ENCODE measurements at places on chromosomes 3 and 15. TPM values are rescaled to one million over a fixed set of nuclear protein-coding genes. Genes with fewer than 3 reads are reported as not detected.

Gene RASL12
- 86.9 TPM for total RNA-seq

Gene FGD5
- total RNA-seq: 61.6 TPM

- no peaks in the 10 kb centered on the region for H3K4me1 ChIP-seq
- no peaks in the 10 kb centered on the region for H3K36me3 ChIP-seq
- H3K4me3 ChIP-seq: no peak overlapping the region
- no peak overlapping the region for H3K27ac ChIP-seq
- H3K27me3 ChIP-seq: no peaks in the 10 kb centered on the region
- DNase-seq: no peak
These were observed 4.1 kb downstream of the ACAD11 start for GRCh38 chr3:132655471-132655870.

GRCh38 chr15:47803767-47804166 is 86.5 kb downstream of the SEMA6D start:
- H3K27ac ChIP-seq: no peak overlapping the region
- no peaks in the 10 kb centered on the region for H3K4me1 ChIP-seq
- DNase-seq: no peak
- no peaks in the 10 kb centered on the region for H3K27me3 ChIP-seq
- H3K4me3 ChIP-seq: no peak overlapping the region

DNA sequence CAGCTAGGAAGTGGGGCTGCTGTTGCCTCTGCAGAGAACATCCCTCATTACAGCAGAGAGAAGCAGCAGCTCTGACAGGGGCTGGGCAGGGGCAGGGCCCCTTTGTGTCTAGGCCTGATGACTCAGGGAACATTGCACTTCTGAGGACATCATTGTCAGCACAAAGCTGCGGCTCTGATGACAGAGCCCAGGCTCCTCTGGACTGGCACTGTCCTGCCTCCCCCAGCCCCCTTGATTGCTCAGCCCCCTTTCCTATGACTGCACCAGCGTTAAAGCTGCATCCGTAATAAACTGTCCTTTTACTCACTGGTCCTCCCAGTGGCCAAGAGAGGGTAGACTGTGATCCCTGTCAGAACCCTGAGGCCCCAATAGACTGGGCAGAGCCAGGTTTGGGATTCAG is 18.3 kb downstream of the TRH start:
- no peaks in the 10 kb centered on the region for H3K27me3 ChIP-seq
- H3K4me1 ChIP-seq: no peaks in the 10 kb centered on the region
- no peak overlapping the region for H3K27ac ChIP-seq
- H3K4me3 ChIP-seq: no peak overlapping the region
- DNase-seq: no peak
